ENCODE measurements at places on chromosomes 1 and 21. TPM values are rescaled to one million over a fixed set of nuclear protein-coding genes. Genes with fewer than 3 reads are reported as not detected.

Gene AKNAD1
- total RNA-seq: not detected

Gene LMOD1
- 0.82 TPM for total RNA-seq

Gene IL19
- total RNA-seq: not detected

Gene FAM78B
- total RNA-seq: 4.0 TPM

Gene VASH2
- 184 TPM for total RNA-seq

Gene FAAH
- 47.3 TPM for total RNA-seq

Gene ADCY10
- not detected for total RNA-seq

Gene SOX13
- 180 TPM for total RNA-seq

Gene ADAM30
- not detected for total RNA-seq

GRCh38 chr1:55997536-55997935 is 581.8 kb downstream of the PLPP3 start:
- H3K4me1 ChIP-seq: no peaks in the 10 kb centered on the region
- no peaks in the 10 kb centered on the region for H3K36me3 ChIP-seq
- DNase-seq: no peak
- no peaks in the 10 kb centered on the region for H3K27me3 ChIP-seq

DNA sequence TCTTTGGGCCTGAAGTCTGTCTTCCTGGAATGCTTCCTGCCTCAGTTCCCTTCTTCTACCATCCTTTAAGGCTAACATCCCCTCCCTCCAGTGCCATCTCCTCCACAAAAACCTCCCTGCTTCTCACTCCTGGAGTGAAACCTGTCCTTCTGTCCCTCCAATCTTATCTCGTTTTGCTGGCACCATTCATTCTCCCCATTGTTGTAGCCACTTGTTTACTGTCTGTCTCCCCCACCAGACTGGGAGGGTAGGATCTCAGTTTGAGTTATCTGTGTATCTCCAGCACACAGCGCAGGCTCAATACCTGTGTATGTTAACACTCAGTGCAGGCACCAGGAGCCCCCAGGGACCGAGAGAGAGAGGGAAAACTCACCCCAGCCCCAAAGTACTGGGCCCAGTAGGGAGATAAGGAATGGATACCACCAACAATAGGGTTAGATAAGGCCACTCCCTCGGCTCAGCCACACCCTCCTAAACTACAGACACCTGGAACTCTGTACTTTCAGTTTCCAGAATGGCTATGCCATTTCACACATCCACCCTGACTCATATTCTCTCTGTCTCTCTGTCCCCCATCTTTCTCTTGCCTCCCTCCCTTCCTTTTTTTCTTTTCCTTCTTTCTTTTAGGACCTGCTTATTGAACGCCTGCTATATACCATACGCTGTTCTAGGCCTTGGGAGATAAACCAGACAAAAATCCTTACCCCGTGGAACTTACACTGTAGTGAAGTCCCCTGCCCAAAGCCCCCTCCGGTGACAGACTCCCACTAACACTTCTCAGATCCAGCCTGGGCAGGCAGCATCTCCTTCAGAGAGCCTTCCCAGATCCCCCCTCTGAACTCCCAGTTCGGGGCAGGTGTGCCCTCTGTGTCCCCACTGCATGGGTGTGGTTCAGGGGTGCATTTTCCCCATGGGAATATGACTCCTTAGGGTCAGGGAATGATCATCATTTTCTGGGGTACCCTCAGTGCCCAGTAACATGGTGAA is 3.3 kb upstream of the SSBP3 start:
- peaks cover 28% of the 10 kb centered on the region for H3K4me1 ChIP-seq
- H3K27ac ChIP-seq: no peak overlapping the region
- DNase-seq: no peak
- H3K4me3 ChIP-seq: no peak overlapping the region
- no peaks in the 10 kb centered on the region for H3K27me3 ChIP-seq

GRCh38 chr21:34367320-34367935 is 3.6 kb downstream of the KCNE2 start:
- no peaks in the 10 kb centered on the region for H3K27me3 ChIP-seq
- H3K27ac ChIP-seq: no peak overlapping the region
- H3K4me3 ChIP-seq: no peak overlapping the region
- H3K4me1 ChIP-seq: no peaks in the 10 kb centered on the region
- no peaks in the 10 kb centered on the region for H3K36me3 ChIP-seq
- no peak for DNase-seq

GRCh38 chr1:18783705-18784481 is 75.6 kb downstream of the TAS1R2 start:
- peak overlapping the region; percentile 37 for H3K4me3 ChIP-seq
- H3K27ac ChIP-seq: no peak overlapping the region
- DNase-seq: no peak
- H3K27me3 ChIP-seq: peaks cover 6% of the 10 kb centered on the region
- H3K36me3 ChIP-seq: no peaks in the 10 kb centered on the region

GRCh38 chr1:36112823-36113222 is 12.2 kb downstream of the COL8A2 start:
- no peaks in the 10 kb centered on the region for H3K36me3 ChIP-seq
- H3K27ac ChIP-seq: no peak overlapping the region
- no peaks in the 10 kb centered on the region for H3K27me3 ChIP-seq
- H3K4me3 ChIP-seq: no peak overlapping the region
- peaks cover 4% of the 10 kb centered on the region for H3K4me1 ChIP-seq

DNA sequence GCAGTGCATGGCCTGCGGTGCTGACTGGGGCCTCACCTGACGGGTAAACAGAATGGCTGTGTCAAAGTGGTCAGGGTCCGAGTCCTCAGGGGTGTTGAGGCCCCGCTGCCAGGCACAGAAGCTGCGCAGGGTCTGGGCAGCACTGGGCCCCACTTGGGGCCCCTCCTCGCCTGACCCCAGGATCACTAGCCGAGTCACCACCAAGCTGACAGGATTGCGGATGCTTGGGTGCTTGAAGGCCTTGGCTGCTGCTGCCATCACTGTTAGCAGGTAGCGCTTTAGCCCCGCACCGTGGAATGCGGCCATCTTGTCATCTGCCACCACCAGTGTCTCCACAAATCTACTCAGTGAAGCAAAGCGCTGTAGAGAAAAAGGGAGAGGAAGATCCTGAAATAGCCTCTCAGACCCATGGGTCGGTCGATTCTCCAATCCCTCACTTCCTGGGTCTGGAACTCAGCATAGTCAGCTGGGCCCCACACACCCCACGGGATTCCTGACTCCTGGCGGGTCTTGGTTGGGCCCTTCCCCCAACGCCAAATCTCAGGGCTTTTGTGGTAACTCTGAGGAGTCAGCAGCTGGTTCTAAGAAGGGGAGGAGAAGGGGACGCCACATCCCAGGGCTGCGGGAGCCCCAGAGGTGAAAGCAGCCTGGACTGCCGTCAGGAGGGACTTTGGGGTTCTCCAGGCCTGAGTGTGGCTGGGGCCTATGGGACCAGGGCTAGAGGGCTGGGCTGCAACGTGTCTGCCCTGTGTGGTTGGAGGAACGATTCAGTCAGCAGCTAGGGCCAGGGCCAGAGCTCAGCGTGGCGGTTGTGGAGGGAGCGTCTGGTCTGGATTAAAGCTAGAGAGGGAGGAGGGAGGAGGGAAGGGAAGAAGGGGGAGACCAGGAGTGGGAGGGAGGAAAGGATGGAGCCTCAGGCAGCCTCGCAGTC is 2.1 kb downstream of the ADAMTS4 start:
- peaks cover 46% of the 10 kb centered on the region for H3K4me1 ChIP-seq
- no peaks in the 10 kb centered on the region for H3K27me3 ChIP-seq
- no peak for DNase-seq
- H3K27ac ChIP-seq: no peak overlapping the region
- peaks cover 5% of the 10 kb centered on the region for H3K36me3 ChIP-seq
- 0 out of 2 replicates have a peak overlapping the region, but pooled peaks have one; percentile 4 for H3K4me3 ChIP-seq

DNA sequence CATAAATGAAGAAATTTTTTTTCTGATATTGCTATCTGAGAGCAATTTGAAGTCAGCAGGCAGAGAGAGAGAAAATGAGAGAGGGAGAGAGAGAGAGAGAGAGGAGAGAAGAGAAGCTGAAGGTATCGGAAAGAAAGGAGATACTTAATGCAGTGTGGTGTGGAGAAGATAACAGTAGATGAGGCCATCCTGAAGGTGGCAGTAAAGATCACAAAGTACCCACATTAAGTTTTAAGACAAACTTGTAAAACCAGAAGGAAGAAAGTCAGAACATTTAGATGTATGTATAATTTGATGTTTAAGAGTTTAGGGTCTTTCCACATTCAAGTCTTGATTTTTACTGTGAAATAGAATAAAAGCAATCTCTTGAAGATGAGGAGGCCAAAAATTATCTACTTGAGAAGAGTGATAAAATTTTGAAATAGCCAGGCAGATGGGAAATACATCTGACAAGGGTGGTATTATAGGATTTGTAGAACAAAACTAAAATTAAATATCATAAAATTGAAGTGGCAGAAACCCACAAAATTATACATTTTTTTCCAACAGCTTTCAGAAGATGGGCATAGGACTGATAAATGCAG is 1753.4 kb downstream of the MRPL39 start:
- no peaks in the 10 kb centered on the region for H3K4me1 ChIP-seq
- H3K27ac ChIP-seq: no peak overlapping the region
- no peak overlapping the region for H3K4me3 ChIP-seq
- no peak for DNase-seq

- H3K4me3 ChIP-seq: no peak overlapping the region
- H3K36me3 ChIP-seq: no peaks in the 10 kb centered on the region
- no peak overlapping the region for H3K27ac ChIP-seq
- no peaks in the 10 kb centered on the region for H3K27me3 ChIP-seq
- no peak for DNase-seq
These were observed 24.1 kb downstream of the HHIPL2 start for GRCh38 chr1:222523852-222524251.

DNA sequence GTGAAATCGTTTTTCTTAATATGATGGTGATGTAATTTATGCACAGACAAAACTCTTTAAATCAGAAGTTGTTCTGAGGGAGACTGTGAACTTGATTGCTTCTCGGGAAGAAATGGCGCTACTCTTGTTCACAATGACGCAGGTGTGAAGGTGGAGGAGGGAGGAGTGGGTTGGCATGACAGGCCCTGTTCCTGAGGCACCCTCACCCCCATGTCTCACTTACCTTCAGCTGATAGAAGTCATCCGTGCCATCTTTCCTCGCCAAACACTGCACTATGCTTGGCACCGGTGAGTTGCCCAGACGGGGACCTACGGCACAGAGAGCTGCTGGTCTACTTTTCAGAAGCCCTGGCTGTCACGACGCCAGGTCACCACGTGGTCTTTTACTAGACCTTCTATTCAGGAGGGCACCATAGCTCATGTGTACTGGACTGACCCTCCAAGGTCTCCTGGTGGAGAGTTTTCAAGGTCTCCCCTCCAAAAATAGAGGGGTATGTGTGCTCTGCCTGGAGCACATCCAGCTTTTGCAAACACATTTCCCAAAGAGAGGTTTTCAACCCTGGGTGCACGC is 27.1 kb downstream of the STK40 start:
- no peaks in the 10 kb centered on the region for H3K27me3 ChIP-seq
- no peak for DNase-seq
- H3K4me1 ChIP-seq: no peaks in the 10 kb centered on the region
- H3K27ac ChIP-seq: no peak overlapping the region
- no peak overlapping the region for H3K4me3 ChIP-seq
- peaks cover 2% of the 10 kb centered on the region for H3K36me3 ChIP-seq

- DNase-seq: no peak
- no peaks in the 10 kb centered on the region for H3K36me3 ChIP-seq
- no peak overlapping the region for H3K4me3 ChIP-seq
- no peaks in the 10 kb centered on the region for H3K4me1 ChIP-seq
These were observed 4.8 kb upstream of the TDRD10 start for GRCh38 chr1:154497026-154497806.

GRCh38 chr1:23651069-23651808 is 40.4 kb upstream of the RPL11 start:
- no peak for DNase-seq
- H3K27me3 ChIP-seq: no peaks in the 10 kb centered on the region
- H3K4me1 ChIP-seq: no peaks in the 10 kb centered on the region
- no peaks in the 10 kb centered on the region for H3K36me3 ChIP-seq
- no peak overlapping the region for H3K4me3 ChIP-seq

- DNase-seq: no peak
- no peaks in the 10 kb centered on the region for H3K27me3 ChIP-seq
- no peak overlapping the region for H3K27ac ChIP-seq
- H3K4me3 ChIP-seq: no peak overlapping the region
- H3K36me3 ChIP-seq: no peaks in the 10 kb centered on the region
These were observed 154.1 kb downstream of the CAMTA1 start for GRCh38 chr1:6939363-6939762.

GRCh38 chr1:201742476-201742875 is 86.5 kb upstream of the IPO9 start:
- H3K27ac ChIP-seq: no peak overlapping the region
- peaks cover 31% of the 10 kb centered on the region for H3K4me1 ChIP-seq
- H3K27me3 ChIP-seq: no peaks in the 10 kb centered on the region
- H3K4me3 ChIP-seq: no peak overlapping the region
- DNase-seq: no peak

DNA sequence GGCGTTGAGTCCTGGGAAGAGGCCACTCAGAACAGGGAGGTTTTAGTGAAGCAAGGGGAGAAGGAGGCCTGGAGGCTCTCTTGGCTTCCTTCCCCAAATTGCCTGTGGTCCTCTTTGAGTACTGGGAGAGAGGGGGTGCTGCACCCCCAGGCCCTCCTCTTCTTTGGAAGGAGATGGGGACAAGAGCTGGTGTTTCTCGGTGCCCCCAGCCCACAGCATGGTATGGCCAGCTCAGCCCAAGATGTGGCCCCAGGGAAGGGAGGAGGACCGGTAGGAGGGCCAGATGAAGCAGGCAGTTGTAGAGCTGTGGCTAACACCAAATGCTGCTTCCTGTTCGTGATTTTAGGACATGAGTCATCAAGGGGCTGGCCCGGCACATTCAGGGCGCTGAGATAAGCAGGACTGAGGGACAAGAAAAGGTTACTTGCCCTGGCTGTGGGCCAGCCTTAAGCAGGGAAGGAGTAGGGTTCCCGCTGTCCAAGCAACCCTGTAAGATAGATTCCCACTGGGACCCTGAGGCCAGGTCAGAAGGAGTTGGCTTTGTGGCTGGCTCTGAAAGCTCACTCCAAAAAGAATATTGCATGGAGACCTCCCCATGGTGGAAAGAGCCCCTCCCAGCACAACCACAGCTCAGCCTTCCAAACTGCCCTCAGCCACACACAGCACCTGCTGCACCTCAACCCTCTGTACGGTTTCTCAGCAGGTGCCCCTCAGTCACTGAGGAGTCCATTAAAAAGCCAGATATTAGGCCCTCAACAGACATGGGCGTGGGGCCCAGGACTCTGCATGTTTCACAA is 4.9 kb upstream of the TNFRSF1B start:
- H3K27ac ChIP-seq: no peak overlapping the region
- peak; percentile 23 for DNase-seq
- H3K4me3 ChIP-seq: no peak overlapping the region
- H3K4me1 ChIP-seq: no peaks in the 10 kb centered on the region
- H3K27me3 ChIP-seq: no peaks in the 10 kb centered on the region

- no peak overlapping the region for H3K27ac ChIP-seq
- no peak for DNase-seq
- H3K27me3 ChIP-seq: no peaks in the 10 kb centered on the region
- no peak overlapping the region for H3K4me3 ChIP-seq
These were observed 13.2 kb downstream of the MAN1C1 start for GRCh38 chr1:25629836-25630235.

- H3K27ac ChIP-seq: no peak overlapping the region
- no peak overlapping the region for H3K4me3 ChIP-seq
- H3K36me3 ChIP-seq: no peaks in the 10 kb centered on the region
- no peaks in the 10 kb centered on the region for H3K27me3 ChIP-seq
These were observed 1319.5 kb downstream of the BRINP3 start for GRCh38 chr1:189158155-189158554.
